ENCODE measurements at places on chromosomes 7 and 10.

- DNase-seq, result no peak
Observed at GRCh38 chr10:129517680-129518057, 50.6 kb downstream of the MGMT start.

DNA sequence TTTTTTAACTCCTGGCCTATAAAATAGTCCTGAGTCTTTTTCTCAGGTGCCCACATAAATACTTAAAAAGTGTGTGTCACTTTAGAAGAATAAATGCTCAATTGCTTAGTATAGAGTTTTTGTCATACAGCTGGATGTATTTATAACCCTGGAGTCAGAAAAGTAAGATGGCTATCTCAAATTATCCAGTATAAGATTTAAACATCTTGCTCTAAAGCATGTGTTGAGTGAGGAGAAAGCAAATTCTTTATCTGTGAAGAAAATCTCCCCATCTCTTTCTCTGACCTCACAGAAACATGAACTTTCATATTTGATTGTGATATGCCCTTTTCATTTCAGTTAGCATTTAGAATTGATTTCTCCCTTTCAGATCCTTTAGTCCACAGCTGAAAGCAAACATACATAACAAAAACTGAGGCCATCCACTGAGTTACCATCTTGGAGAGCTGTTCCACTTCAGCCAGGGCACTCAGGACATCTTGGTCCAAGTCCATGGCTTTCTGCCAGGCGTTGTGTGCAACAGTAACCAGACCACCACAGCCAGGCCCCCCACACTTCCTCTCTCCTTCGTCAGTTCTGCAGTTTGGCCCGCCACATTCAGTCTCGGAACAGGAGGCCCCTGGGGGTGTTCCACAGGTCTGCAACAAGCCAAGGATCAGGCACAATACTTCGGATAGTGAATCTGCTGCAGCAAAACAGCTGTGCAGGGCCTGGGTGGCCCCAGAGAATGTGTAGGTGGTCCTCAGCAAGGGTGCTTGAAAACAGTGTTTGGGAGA, 40.9 kb downstream of the DLD start:
- DNase-seq, result no peak

GRCh38 chr10:75294866-75295701, 59.3 kb upstream of the COMTD1 start:
- peak; percentile 50 for DNase-seq

DNA sequence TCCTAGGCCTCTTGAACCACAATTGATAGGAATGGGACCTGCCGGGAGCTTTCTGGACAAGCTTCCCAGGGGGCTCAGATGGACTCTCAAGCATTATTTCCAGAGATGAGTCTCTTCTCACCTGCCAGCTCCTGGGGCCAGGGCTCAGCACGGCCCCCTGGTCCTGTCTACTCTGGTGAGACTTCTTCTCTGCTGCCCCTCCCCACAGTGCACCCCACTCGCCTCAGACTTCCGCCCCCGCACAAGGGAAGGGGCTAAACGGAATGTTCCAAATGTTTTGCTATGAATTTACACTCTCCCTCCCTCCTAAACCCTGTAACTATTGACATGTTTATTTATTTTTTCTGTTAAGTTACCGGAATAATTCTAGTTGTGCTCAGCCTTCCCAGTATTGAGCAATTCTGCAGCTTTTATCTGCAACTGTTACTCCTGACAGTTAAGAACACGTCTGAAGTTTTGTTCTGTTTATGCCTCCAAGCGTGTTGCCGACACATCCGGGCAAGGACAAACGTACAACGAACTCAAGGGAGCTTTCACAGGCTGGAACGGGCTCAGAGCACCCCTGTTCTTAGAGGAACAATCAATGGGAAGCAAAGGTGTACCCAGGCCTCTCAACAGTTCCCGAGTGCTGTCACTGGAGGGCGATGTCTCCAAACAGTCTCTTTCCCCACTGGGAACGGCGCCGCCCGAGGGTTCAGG, 55.2 kb downstream of the FHIP2A start:
- DNase-seq, result no peak
